CD8-positive, alpha-beta T cell (primary cell): ENCODE measurements at places on chromosomes 7 and 10.

GRCh38 chr7:96297876-96298275 is 24.0 kb downstream of the SLC25A13 start:
- no peak for DNase-seq

DNA sequence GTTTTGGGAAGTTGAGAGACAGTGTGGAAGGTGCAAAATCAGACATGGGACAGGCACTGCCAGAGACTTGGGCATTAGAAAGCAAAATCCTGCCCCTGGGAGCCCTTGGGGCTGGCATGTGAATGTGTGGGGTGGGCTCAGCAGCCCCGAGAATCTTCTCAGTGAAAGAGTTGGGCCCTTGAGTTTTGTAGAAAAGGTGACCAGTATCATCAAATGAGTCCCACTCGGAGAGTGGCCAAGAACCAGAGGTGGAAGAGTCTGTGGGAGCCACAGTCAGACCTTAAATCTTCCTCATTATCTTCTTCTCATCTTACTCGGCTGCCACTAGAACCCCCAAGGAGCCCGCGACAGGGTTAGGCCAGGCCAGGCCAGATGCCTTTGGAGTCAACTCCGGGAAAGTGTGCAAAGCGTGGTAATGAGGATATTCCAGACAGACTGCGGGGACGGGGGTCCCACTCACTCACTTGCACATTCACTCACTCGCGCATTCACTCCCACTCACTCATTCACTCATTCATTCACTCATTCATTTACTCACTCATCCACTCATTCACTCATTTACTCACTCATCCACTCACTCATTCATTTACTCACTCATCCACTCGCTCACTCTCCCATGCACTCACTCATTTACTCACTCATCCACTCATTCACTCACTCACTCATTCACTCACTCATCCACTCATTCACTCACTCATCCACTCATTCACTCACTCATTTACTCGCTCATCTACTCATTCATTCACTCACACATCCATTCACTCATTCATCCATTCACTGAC is 74.9 kb downstream of the CARD11 start:
- no peak for DNase-seq

GRCh38 chr7:157500171-157500960 is 163.6 kb downstream of the DNAJB6 start:
- no peak for DNase-seq

- no peak for DNase-seq
These were observed 23.9 kb upstream of the DGKI start for GRCh38 chr7:137870684-137871083.

DNA sequence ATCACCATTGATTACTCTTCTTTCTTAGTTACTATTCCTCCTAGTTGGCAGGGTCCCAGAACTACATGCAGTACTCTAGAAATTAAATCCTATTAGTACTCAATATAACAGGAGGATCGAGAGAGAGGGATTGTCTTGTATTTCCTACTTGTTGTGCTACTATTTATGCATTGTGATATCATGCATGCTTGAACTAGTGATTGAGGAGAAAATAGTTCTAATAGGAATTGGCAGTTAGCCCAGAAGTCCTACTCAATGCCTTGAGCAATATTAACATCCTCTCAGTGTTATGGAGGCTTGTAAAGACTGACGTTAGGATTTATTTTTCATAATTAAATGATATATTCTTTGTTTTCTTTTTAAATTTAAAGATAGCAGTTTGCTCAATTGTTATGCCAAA is 67.4 kb downstream of the FOXP2 start:
- no peak for DNase-seq

DNA sequence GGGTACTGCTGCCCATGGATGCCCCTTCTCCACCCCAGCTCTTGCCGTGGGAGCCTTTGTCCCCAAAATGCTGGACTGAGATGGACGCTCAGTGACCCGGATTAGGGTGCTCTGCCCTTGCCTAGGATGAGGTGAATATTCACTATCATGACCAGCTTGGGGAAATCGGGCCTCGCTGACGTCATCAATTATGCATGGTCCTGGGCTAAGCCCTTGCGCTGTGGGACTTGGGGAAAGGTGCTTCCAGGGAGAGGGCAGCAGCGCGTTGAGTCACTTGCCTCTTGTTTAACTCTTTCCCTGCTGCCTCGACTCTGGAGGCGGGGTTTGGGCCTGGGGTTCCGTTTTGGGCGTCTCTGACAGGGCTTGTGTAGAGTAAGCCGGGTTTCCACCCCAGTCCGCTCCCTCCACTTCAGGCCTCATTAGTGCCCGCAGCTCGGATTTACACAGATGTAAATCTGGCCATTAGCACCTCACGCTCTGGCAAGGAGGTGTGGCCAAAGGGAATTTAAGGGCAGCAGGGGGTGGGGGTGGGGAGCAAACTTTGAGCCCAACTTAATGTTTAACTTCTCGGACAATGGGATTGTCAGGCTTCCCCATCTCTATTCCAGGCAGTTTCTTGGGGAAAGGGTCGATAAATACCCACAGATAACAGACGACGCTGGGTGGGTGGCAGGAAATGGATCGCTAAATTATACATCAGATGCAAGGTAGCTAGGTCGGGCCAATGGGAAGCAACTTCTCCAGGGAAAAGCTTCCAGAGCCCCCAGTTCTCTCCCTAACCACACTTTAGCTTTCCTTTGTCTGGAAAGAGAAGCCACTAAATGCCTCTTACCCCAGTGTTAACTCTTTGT is 51.3 kb upstream of the TCF7L2 start:
- DNase-seq = no peak

- no peak for DNase-seq
These were observed 87.0 kb downstream of the ARMH3 start for GRCh38 chr10:101968940-101969321.

DNA sequence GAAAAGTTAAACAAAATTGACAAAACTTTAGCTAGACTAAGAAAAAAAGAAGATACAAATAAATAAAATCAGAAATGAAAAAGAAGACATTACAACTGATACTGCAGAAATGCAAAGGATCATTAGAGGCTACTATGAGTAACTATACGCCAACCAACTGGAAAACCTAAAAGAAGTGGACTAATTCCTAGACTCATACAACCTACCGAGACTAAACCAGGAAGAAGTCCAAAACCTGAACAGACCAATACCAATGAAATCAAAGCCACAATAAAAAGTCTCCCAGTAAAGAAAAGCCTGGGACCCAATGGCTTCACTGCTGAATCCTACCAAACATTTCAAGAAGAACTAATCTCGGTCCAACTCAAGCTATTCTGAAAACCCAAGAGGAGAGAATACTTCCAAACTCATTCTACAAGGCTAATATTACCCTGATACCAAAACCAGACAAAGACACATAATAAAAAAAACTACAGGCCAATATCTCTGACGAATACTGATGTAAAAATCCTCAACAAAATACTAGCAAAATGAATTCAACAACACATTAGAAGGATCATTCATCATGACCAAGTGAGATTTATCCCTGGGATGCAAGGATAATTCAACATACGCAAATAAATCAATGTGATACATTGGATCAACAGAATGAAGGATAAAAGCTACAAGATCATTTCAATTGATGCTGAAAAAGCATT is 20.3 kb downstream of the ELAPOR2 start:
- no peak for DNase-seq

DNA sequence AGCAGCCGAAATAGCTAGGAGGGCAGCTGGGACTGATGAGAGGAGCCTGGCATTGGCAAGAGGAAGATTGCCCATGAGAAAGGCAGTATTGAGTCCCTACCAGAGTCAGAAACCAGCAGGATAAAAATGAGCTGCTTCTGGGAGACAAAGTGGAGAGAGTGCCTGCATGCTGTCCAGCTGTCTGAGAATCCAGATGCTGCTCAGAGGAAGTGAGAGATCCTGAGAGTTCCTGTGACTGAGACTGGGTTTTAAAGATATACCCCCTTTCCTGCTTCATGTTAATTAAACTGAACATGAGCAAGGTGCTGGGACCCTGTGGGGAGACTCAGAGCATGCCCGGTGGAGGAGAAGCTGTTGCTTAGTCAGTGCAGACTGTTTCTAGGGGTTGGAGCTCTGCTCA is 107.5 kb downstream of the KIF20B start:
- DNase-seq = no peak

DNA sequence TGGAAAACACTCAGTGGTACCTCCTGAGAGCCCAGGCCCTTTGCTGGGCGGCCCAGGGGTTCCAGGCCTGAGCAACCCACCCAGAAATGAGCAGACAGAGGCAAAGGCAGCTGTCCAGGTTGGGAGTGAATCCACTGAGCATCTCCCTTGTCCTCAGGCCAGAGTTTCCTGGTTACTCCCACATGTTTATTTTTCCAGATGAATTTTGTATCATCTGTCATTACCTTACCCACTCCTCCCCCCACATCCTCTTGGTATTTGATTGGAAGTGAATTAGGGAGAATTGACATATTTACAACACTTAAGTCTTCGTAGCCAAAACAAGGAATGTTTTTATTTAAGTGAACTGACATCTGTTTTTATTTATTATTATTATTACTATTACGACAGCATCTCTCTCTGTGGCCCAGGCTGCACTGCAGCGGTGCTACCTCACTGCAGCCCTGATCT is 13.2 kb upstream of the LMBR1 start:
- no peak for DNase-seq

- DNase-seq = no peak
These were observed 5.8 kb upstream of the SCD start for GRCh38 chr10:100340948-100341847.

- DNase-seq = peak; percentile 40
These were observed 20.2 kb upstream of the BAIAP2L1 start for GRCh38 chr7:98420966-98421612.

- no peak for DNase-seq
These were observed 25.4 kb downstream of the CALML3 start for GRCh38 chr10:5550250-5550545.

- no peak for DNase-seq
These were observed 9.8 kb downstream of the VSIR start for GRCh38 chr10:71763352-71764127.

DNA sequence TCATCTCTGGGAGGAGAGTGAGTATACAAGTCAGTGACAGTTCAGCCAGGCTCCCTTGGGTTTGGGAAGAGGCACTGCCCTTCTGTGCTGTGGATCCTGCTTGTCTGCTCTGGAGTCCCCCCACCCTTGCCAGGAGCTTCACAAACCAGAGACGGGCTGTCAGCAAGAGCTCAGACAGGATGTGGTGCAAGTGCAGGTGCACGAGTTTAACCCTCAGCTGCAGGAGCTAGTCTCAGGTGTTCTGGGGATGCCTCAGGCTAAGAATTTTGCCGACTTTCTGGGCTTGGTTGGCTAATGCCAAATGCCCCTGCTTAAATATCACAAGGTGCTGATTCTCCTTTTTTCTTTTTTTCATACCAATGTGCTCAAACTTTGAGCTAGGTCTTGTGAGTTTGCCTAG is 22.3 kb downstream of the ZNF783 start:
- DNase-seq = peak; percentile 56

- DNase-seq = no peak
These were observed 90.2 kb upstream of the ABI1 start for GRCh38 chr10:26950934-26951333.

- DNase-seq = no peak
These were observed 47.6 kb downstream of the BPGM start for GRCh38 chr7:134694299-134694698.

DNA sequence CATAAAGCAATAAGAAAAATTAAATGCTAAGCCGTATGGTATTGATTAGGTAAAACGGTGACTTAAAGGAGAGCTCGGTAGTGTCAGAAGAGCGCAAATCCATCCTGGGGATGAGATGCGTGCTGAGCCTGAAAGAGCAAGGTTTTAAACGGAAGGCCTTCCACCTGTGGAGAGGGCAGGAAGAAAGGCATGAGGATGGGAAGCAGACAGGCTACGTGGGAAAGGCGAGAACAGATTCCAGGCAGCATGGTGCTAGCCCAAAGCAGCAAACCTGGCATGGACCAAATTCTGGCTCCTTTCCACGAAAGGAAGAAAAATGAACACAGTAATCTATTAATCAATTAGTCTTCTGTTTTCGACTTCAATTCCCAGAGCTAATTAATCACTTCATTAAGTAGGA is 103.5 kb downstream of the HIPK2 start:
- DNase-seq = no peak

DNA sequence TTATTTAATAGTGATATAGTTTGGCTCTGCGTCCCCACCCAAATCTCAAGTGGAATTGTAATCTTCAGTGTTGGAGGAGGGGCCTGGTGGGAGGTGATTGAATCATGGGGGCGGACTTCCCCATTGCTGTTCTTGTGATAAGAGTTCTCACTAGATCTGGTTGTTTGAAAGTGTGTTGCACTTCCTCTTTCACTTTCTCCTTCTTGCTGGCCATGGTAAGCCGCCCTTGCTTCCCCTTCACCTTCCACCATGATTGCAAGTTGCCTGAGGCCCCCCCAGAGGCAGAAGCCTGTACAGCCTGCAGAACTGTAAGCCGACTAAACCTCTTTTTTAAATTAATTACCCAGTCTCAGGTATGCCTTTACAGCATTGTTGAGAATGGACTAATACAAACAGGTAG is 101.4 kb downstream of the MTPAP start:
- DNase-seq = no peak

- DNase-seq = no peak
These were observed 269.2 kb downstream of the ZWINT start for GRCh38 chr10:56091872-56092271.

GRCh38 chr10:34151481-34151880 is 663.6 kb downstream of the PARD3 start:
- DNase-seq = no peak

DNA sequence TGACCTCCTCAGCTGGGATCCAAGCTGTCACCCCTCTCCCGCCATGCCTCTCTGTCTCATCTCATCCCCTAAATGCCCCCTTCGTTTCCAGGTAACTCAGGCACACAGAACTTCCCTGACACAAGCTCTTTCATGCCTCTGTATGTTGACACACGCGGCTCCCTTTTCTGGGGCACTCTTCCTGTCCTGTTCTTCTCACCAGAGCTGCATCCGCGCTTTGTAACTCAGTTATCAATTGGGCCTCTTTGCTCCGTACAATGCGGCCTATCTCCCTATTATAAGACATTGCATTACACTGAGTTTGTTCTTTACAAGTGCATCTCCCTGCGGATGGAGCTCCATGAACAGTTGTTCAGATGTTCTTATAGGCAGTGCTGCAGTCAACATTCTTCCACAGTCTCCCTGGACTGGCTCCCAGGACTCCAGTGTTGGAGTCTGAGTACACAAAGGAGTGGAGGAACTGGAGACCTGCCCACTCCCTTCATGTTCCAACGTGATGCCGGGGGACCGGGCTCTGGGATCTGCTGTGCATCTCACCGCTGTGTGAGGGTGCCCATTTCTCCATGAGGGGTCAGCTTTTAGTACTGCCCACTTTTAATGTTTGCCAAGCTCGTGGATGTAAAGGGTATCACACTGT is 56.9 kb upstream of the TNS3 start:
- no peak for DNase-seq

DNA sequence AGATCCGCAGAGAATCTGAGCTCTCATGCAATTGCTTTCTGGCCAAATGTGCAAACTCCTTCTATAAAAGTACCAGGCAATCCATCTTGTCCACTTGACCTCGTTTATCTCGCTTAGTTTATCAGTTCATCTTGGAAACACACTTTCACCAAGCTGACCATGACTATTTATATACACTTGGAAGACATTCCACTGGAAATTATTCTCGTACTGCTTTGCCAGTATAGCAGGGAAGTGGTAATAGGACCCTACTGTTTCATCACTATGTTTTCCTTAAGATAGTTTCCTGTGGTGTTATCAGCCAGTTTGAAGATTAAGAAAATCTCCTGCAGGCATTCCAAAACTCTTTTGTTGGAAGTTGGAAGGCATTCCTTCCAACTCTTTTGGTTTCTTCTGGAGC is 115.3 kb upstream of the FAM171A1 start:
- no peak for DNase-seq

- DNase-seq = no peak
These were observed 247.3 kb downstream of the DOCK4 start for GRCh38 chr7:111958896-111959295.

- DNase-seq = no peak
These were observed 530.6 kb downstream of the ANKRD7 start for GRCh38 chr7:118755067-118755625.
